CD4-positive, alpha-beta T cell treated with Interferon gamma for 1 hour (primary cell): ENCODE measurements at places on chromosomes 13 and 19.

GRCh38 chr13:52852444-52852843, 4.0 kb upstream of the PCDH8 start:
- DNase-seq, result no peak

GRCh38 chr13:93775507-93776108, 549.0 kb downstream of the GPC6 start:
- no peak for DNase-seq

DNA sequence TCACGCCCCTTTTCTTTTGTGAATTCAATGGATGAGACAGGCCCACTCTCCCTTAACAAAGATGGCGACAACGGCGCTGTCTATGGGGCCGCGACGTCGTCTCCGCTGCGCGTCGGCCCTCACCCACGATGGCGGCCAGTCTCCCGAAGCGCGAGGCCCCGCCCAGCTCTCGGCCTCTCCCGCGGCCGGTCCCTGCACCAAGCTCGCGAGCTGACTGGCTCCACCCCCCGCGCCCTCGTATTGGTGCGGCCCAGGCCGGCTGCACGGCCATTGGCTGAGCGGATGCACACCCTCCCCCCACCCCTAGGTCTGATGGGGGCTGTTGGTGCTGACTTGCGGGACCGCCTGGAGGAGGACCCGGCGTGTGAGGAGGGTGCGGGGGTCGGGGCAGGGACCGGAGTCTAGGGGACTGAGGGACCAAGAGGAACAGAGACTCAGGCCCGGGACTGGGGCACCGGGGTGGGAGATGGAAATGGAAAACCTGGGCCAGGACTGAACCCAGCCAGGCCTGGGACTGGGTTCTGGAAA, 4.8 kb downstream of the SPHK2 start:
- DNase-seq, result peak; percentile 98

DNA sequence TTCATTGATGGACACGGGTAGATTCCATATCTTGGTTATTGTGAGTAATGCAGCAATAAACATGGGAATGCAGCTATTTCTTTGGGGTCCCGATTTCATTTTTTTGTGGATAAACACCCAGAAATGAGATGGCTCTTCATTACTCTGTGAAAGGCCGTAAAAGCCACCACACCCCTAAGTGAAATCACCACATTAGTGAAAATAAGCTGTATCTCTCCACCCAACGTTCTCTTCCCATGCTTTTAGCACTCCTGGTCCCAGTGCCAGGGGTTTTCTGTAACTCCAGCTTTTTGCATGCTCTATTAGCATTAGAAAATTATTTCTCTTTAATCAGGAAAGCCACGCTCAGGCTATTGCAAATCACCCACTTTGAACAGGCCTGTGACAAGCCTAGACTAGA, 15.8 kb downstream of the CHAMP1 start:
- no peak for DNase-seq

DNA sequence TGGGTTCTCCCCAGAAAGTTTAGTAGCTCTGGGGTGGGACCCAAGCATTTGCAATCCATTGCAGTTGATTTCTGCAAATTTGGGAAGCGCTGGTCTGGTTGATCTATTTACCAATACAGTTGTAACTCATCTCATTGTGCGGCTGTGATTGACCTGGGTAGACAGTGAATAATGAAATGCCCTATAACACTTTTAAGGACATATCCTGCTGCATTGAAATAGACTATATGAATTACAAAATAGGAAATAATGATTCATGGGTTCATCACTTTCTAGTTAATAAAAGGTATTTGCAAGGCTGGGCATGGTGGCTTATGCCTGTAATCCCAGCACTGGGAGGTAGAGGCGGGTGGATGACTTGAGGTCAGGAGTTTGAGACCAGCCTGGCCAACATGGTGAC, 59.0 kb upstream of the FARP1 start:
- DNase-seq, result no peak

- peak; percentile 51 for DNase-seq
Observed at GRCh38 chr19:12833738-12834565, 427 bp downstream of the RTBDN start.

- no peak for DNase-seq
Observed at GRCh38 chr13:112572366-112572765, 15.6 kb downstream of the TUBGCP3 start.

DNA sequence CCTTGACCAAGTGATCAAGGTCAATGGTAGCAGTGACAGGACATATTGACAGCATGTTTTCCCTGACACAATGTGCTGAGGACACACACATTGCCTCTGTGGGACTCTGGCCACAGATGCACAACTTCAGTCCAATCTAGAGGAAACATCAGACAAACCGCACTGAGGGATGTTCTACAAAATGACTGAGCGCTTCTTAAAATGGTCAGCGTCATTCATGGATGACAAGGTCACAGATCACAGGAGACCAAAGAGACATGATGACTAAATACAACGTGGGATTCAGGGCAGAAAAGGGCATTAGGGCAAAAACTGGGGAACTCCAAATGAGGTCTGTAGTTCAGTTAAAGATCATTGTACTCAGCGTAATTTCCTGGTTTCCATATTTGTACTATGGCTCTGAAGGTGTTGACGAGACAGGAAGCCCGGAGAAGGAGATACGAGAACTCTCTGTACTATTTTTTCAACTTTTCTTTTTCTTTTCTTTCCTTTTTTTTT, 20.6 kb downstream of the PBX4 start:
- peak; percentile 70 for DNase-seq
